8988T (cell line): ENCODE measurements at places on chromosomes 4 and X.

GRCh38 chr4:26985873-26986272 lies 125.2 kb downstream of the STIM2 start:
- no peak for DNase-seq

DNA sequence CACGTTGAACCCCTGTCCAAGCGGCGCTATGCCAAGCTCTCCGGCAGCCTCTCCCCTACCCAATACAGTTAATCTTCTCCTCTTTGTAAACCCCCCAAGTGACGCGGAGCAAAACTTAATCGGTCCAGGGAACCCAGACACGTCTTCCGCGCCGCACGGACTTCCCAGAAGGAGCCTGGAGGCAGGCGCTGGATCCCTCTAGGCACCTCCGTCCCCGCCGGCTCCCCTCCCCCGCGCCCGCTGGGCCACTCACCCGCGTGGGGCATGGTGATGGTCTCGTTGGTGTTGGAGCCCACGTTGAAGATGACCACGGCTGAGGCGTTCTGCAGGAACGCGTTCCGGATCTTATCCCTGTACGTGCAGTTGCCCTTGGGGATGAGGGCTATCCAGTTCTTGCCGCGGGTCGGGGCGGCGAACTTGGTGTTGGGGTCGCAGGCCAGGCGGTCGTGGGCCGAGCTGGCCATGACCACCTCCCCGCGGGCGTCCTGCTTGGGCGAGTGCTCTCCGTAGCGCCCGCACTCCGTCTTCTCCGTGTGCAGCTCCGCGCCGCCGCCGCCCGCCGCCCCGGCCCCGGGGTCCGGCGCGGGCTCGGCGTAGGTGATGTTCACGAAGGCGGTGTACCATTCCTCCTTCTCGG lies 1.1 kb downstream of the RNF150 start:
- DNase-seq, result no peak

- no peak for DNase-seq
Measured at GRCh38 chrX:129759576-129760061, 20.1 kb upstream of the SASH3 start.

GRCh38 chr4:13986548-13986947 lies 359.0 kb upstream of the BOD1L1 start:
- no peak for DNase-seq

DNA sequence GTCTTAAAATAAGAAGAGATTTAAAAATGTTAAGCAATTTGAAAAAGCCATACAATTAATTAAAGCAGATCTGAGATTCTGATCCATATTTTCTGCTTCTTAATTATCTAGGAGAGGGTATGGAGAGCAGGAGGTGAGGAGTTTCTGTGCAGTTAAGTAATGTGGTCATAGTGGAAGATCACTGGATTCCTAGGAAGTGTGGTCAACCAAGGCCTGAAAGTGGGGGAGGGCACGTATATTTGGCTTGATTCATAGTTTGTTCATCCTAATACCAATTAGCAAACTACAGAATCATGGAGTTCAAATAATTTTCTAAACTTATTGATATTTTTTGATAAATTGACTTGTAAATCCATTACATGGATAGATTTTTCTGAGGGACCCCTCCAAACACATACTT lies 768.3 kb downstream of the RAPGEF2 start:
- no peak for DNase-seq

- DNase-seq, result no peak
Measured at GRCh38 chr4:74543983-74544382, 99.0 kb downstream of the AREG start.

DNA sequence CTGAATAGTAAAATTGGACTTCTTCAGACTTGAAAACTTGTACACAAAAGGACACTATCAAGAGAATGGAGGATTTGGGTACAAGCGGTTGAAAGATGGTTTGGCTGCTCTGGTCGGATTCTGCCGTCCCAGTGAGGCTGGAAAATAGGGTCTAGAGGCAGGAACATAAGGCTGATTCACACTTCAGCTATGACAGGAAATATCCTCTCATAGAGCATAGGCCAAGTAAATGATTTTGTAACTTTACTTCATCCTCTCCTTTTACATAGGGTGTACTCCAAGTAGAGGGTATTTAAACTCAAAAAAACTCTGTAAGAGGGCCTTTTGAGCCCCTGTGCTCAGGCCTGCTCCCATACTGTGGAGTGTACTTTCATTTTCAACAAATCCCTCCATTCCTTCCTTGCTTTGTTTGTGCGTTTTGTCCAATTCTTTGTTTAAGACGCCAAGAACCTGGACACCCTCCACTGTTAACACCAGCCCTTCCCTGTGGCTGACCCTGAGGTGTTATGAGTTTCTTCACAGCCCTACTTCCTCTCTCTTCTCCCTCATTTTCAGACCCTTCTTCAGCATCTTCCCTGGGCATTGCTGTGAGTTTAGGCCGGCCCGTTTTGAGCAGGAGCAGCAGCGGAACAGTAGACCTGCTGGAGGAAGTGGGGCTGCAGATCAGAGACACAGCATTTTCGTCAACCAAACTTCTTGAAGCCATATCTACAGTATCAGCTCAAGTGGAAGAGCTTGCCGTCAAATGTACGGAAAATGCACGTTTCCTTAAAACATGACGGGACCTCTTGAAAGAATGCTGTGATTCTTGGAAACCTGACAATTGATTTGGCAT lies 7.2 kb downstream of the PGAM4 start:
- DNase-seq, result no peak

GRCh38 chrX:8988446-8988845 lies 45.5 kb downstream of the FAM9B start:
- no peak for DNase-seq

GRCh38 chr4:161657616-161658015 lies 506.2 kb downstream of the FSTL5 start:
- no peak for DNase-seq

DNA sequence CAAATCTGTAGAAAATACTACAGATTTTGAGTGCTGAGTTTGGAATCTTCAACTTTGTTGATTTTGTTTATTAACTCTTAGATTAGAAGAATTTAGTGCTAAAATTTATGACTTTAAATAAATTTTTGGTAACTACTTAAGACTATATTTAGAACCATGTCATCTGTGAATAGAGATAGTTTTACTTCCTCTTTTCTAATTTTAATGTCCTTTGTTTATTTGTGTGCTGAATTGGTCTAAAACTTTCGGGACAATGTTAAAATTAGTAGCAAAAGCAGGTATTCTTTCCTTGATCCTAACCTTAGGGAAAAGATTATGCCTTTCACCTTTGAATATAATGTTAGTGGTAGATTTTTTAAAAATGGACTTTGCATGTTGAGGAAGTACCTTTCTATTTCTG lies 119.7 kb upstream of the CXorf51A start:
- DNase-seq, result no peak

- no peak for DNase-seq
Measured at GRCh38 chrX:21973321-21974010, 33.0 kb downstream of the SMS start.

DNA sequence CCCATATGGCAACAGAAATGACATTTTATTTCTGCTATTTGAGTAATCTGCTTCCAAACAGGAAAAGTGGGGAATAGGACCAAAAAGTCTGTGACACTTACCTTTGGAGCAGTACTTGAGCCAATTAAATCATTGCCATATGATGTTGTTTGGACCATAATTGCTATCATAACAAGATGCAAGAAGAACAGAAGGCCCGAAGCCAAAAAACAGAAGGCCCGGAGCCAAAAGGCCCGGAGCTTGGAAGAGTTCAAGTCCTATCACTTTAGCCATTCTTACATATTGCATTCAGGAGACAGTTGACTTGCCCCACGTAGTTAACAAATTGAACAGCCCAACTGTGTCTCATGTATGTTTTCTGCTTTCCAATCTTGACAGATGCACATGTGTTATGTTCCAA lies 285.6 kb downstream of the ARHGAP24 start:
- DNase-seq, result no peak

DNA sequence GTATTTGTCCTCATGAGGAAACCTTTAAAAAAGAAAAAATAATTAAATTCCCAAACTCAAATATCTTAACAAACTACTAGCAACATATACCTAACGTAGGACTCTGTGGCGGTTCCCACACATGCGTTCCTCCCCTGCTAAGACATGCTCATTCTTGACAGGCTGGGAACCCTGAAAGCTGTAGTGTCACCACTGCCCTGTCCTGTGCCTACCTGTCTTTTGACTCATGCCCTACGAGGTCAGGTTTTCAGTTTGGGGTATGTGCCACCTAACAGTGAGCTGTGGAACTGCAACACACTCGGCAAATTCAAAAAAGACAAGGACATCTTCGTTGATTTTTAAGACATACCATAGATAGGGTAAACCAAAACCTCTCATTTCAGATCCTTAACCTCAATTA lies 17.8 kb downstream of the IDS start:
- DNase-seq, result no peak

DNA sequence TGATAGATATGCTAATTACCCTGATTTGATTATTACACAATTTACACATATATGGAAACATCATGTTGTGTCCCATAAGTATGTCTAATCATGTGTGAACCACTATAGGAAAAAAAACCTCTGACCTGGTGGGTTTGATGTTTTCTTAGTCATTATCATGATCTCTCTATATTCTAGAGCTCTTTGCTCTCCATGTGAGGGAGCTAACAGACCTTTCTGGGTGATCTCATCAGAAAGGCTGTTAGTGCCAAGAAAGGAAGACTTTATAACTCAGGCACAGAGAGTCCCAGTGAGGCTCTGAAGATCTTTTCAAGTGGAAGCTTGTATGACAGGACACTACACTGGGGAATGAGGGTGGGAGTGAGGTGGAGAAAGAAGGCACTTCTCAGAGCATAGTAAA lies 527.7 kb upstream of the MAGEB2 start:
- DNase-seq, result no peak

GRCh38 chr4:107863850-107864371 lies 39.2 kb downstream of the SGMS2 start:
- DNase-seq, result no peak

- no peak for DNase-seq
Measured at GRCh38 chr4:127048376-127049044, 584.2 kb upstream of the INTU start.

DNA sequence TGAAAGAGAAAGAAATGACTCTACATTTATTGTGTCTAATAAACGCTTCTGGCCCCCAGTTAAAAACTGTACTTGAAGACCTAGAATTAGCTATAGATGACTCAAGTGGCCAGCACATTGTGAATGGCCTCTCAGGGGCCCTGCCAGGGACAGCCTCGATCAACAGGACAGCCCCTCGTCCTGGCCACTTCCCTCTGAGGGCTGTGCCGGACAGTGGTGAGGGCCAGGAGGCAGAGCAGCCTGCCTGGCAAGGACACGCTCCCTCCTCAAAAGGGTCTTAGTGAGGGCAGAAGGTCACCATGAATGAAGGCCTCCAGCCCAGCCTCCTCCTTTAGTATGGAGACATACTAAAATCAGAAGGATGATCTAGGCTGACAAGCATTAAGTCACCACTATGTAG lies 16.5 kb downstream of the RNF212 start:
- DNase-seq, result no peak

GRCh38 chr4:98185279-98185678 lies 42.0 kb upstream of the STPG2 start:
- no peak for DNase-seq

DNA sequence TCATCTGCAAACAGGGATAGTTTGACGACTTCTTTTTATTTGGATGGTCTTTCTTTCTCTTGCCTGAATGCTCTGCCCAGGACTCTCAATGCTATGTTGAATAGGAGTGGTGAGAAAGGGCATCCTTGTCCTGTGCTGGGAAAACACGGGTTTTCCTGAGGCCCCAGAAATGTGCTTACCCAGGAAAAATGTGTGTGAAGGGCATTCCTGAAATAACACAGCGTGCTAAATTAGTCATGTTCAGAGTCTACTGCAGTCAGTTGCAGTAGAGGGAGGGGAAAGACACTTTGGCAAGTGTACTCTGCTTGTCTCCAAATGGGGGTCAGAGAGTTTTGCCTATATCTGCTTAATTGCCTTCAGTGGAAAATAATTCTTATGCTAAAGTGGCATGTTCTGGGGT lies 153.9 kb downstream of the CCNG2 start:
- DNase-seq, result no peak

- no peak for DNase-seq
Measured at GRCh38 chr4:94669672-94670664, 87.8 kb upstream of the BMPR1B start.

- no peak for DNase-seq
Measured at GRCh38 chrX:128848374-128848773, 674.9 kb downstream of the SMARCA1 start.

GRCh38 chrX:11138498-11139390 lies 27.6 kb downstream of the HCCS start:
- DNase-seq, result no peak

- no peak for DNase-seq
Measured at GRCh38 chr4:4568806-4569427, 27.1 kb upstream of the STX18 start.

DNA sequence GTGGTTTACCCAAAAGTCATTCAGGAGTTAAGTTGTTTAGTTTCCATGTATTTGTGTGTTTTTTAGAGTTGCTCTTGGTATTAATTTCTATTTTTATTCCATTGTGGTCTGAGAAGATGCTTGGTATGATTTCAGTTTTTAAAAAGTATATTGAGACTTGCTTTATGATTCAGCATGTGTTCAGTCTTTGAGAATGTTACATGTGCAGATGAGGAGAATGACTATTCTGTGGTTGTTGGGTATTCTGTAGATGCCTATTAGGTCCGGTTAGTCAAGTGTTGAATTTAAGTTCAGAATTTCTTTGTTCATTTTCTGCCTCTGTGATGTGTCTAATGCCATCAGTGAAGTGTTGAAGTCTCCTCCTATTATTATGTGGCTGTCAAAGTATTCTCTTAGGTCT lies 249.4 kb downstream of the ARHGAP10 start:
- no peak for DNase-seq

DNA sequence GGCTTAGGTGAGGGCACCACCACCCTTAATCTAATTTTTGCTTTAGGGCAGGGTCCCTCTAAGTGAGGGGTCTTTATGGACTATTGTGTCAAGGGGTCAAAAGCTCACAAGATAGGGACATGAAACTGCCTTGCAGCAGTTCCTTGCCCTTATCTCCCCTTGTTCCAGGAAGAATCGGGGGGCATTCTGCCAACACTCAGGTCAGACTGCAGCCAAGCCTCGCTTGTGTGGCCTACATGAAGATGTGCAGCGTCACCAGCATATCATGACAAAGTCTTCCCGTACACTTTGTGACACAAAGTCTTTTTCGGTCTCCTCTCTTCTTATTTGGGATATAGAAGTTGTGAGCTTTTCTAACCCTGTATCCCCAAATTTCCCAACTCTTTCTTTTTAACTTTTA lies 17.5 kb upstream of the USP9X start:
- DNase-seq, result no peak

- DNase-seq, result no peak
Measured at GRCh38 chr4:140099983-140100382, 54.0 kb downstream of the MAML3 start.

DNA sequence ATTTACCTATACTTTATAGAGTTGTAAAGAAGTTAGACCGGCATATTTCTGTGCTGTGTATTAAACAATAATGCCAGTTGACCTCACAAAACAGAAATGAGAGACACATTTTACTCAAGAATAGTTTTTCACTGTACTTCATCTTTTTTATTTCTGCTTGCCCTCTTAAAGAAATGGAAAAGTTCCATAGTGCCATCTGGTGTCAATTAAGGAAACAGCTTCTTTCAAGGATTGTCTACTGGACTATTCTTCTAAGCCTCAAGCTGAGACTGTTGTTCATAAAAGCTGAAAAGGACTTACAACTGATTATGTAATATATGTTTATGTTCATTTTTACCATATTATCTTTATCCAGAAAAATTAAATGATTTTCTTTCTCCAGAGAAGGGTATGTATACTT lies 1523.7 kb downstream of the ARAP2 start:
- no peak for DNase-seq
